ENCODE measurements at places on chromosomes 6 and 20.

DNA sequence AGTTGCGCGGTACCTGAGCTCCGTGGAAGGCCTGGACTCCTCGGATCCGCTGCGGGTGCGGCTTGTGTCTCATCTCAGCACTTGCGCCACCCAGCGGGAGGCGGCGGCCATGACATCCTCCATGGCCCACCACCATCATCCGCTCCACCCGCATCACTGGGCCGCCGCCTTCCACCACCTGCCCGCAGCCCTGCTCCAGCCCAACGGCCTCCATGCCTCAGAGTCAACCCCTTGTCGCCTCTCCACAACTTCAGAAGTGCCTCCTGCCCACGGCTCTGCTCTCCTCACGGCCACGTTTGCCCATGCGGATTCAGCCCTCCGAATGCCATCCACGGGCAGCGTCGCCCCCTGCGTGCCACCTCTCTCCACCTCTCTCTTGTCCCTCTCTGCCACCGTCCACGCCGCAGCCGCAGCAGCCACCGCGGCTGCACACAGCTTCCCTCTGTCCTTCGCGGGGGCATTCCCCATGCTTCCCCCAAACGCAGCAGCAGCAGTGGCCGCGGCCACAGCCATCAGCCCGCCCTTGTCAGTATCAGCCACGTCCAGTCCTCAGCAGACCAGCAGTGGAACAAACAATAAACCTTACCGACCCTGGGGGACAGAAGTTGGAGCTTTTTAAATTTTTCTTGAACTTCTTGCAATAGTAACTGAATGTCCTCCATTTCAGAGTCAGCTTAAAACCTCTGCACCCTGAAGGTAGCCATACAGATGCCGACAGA is 9.9 kb downstream of the HEY2 start:
- no peak for DNase-seq

- peak; percentile 57 for DNase-seq
Observed at GRCh38 chr20:49245921-49246740, 26.9 kb downstream of the DDX27 start.

DNA sequence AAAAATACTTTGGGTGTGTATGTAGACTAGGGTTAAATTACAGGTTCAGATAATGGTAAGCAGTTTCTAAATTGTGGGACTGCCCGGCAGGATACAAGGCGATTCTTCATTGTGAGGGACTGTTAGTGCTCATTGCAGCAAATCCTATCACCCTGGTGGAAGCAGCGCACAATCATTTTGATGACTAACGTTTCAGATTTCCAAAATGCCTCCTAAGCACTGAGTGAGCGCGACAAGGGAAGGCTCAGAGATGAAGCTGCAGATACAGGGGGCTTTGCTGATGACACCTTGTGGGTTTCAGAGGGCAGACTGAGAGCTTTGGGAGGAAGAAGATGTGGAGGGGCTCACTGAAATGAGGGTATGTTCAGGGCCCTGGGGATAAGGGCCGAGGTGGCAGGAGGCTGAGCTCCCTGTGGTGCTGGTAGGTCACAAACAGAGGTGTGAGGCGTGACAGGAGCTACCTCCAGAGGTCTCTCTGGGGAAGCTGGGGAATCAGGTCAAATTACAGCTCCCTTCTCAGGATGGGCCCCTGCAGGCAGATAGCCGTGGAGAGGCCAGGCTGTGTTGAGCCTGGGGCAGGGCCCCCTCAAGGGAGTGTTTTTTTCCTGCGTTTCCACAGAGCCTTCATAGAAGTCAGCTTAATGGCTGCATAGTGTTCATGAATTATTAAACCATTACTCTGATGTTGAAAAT is 84.5 kb upstream of the FYN start:
- DNase-seq = no peak

DNA sequence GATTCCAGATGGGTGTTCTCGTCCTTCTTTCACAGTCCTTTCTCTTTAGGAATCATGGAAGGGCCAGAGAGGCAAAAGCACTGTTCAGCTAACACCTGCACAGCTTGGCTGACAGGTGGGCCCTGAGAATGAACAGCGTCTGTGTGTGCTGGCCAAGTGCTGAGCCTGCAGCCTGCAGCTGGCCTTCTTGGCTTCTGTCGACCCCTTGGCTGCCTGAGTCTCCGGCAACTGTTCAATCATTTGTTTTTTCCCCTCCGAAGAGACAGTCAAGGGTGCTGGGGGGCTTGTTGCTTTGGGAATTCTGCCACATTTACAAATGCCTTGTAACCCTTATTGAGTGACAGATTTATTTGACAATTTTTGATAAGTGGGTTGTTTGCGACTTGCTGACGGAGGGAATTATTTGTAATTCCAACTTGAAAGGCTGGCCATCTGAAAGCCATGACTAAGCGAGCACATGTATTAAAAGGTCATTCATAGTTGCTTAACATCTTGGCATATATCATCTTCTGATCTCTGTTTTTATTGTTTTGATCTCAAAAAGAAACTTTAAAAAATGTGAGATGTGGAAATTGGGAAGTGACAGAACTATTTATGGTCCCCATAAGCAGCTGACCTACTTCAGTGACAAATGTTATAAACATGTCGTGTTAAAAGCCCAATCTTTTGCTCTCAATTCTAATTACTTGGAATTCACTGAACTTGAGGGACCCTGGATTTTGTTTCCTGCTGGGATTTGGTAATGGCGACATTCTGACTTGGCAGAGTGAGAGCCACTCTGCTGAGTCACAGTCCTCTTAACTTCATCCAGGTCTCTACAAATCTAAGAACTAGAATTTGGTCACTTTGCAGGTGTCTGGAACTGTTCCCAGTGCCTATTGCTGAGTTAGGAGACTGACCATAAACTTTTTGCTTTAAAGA is 41.9 kb upstream of the FERMT1 start:
- DNase-seq = no peak

- no peak for DNase-seq
Observed at GRCh38 chr20:52539891-52540290, 348.3 kb upstream of the ZFP64 start.
